ENCODE measurements at places on chromosomes 1 and 21.

DNA sequence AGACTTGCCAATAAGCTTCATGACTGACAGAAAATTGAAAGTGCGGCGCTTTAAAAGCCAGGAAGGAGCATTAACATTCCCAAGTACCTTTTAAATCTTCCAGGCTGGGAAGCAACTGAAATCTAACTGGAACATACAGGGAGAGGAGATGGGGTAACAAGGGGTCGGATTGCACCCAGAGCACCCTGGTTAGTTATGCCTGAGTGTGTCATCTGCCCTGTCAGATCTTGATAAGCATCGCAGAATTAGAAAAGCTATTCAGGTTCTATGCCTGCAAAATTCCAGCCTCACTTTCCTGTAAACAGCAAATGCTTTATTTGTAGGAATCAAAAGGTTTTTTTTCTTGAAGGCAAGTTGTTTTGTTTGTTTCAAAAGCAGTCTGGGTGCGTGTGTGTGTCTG is 58.5 kb downstream of the SERBP1 start:
- no peak for DNase-seq

- DNase-seq = no peak
Observed at GRCh38 chr1:84988588-84988987, 8.3 kb downstream of the MCOLN2 start.

GRCh38 chr1:222653178-222653827 is 35.4 kb downstream of the MIA3 start:
- DNase-seq = no peak

- no peak for DNase-seq
Observed at GRCh38 chr1:66367369-66367768, 166.6 kb upstream of the SGIP1 start.

DNA sequence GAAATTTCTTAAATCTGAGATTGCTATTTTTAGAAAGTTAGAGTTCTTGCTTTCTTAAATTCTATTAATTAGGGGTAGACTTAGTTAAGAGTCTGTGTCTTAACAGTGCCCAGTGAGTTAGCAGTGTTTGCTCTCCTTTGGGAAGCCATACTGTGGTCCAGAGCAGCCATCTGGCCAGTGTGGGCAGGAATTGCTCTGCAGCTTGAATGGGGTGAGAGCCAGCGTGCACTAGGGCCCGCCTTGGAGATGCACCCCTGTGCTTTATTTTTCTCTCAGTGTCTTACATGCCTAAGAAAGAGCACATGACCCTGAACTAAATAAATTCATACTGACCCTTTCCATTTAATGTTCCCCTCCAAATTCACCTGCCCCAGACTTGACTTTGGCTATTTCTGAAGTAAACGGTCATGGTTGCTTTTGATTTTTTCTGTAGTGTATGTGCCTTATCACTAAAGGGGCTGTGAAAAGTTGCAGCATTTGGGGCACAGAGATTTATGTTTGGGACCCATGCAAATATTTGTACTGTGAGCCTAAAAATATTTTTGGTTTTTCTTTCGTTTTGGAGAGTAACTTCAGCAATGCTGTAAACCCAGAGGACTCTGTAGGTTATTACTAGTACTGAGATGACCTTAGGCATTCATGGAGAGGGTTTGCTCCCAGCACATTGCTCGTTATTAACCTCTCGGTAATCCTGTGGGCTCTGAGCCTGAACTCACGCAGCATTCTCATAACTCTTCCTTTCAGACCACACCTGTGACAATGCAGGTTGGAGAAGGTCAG is 21.3 kb upstream of the KCNQ4 start:
- DNase-seq = no peak

- DNase-seq = no peak
Observed at GRCh38 chr21:28444111-28444510, 548.6 kb downstream of the LTN1 start.

GRCh38 chr1:238409932-238410331 is 519.2 kb upstream of the ZP4 start:
- no peak for DNase-seq

- DNase-seq = peak; percentile 59
Observed at GRCh38 chr1:91944087-91944486, 5.1 kb upstream of the BRDT start.

DNA sequence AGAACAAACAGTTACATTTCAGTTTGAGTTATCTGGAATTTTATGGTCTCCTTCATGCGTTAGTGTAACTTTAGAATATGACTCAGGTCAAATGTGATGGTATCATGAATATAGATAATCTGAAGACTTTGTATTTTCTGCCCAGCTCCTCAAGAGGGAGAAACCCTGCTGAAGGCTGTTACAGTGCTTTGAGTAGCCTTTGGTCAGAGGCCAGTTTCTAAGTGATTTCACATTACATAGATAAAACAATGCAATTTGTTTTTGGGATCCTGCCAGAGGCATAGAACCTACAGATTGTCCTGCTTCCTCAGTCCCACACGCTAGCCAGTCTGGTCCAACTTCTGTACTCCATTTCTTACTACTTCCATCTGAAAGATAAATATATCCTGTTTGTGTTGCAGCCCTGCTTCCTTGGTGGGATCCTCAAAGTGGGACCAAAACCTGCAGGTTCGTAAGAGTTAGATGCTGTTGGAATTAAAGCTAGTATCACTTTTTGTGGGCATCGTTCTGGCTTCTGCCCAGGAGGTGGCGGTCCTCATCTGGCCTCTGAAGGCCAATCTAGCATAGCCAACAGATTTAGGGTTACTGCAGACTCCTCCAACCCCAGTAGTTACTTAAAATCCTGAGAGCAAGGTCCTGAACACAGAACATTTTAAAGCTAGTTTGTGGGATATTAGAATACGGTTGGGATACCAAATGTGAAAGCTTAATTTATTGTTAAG is 645.8 kb upstream of the USP24 start:
- peak; percentile 11 for DNase-seq

- no peak for DNase-seq
Observed at GRCh38 chr1:59657873-59658465, 156.8 kb upstream of the HOOK1 start.

- DNase-seq = no peak
Observed at GRCh38 chr1:185813401-185813979, 79.3 kb downstream of the HMCN1 start.

DNA sequence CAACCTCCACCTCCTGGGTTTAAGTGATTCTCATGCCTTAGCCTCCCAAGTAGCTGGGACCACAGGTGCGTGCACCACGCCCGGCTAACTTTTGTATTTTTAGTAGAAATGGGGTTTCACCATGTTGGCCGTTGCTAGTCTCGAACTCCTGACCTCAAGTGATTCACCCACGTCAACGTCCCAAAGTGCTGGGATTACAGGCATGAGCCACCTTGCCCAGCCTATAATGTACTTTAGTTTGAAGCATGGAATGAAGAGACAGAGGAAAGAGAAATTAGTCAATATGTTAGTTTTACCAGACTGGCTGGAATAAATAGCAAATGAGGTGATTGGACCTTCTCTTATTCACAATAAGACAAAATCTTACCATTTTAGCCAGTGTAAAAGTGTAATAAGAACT is 89.0 kb downstream of the GTF2B start:
- DNase-seq = no peak

DNA sequence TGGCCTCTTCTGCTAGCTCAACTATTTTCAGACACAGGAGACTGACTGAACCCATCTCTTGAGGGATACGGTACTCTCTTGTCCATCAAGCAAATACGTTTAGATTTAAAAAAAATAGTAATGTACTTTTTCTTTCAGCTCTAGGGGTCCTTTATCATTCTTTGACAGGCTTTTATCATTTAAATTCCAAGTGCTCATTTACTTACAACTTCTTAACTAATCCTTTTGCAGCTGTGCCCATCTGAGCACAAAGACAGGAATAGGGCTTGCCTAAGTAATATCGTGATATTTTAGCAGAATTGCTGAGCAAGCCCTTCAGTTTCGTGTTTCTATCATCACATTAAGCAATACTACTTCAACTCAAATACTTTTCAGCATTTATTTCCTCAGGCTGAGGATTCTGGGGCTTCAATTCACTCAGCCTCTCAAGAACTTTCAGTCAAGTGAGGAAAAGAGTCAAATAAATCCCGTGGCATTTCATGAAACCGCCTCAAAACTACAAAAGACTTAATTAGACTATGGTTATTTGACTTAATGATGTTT is 317.6 kb downstream of the BACH1 start:
- DNase-seq = no peak

- DNase-seq = no peak
Observed at GRCh38 chr1:64845831-64846425, 101.1 kb downstream of the RAVER2 start.

DNA sequence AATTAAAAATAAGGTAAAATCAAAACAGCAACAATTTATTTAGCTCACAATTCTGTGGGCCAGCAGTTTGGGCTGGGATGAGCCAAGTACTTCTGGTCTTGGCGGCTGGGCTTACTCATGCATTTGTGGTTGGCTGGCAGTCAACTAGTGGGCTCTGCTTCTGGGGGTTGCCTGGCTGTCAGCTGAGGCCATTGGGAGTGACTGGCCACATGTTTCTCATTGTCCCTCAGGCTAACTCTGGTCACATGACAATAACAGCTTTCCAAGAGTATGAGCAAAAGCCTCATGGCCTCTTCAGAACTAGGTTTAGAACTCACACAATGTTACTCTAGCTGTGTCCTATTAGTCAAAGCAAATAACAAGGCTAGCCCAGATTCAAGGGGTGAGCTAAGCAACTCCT is 15.6 kb upstream of the CHIA start:
- DNase-seq = peak; percentile 14

GRCh38 chr1:147804942-147805723 is 44.7 kb upstream of the GJA5 start:
- no peak for DNase-seq

- no peak for DNase-seq
Observed at GRCh38 chr1:93783876-93784275, 95.1 kb downstream of the DNTTIP2 start.

DNA sequence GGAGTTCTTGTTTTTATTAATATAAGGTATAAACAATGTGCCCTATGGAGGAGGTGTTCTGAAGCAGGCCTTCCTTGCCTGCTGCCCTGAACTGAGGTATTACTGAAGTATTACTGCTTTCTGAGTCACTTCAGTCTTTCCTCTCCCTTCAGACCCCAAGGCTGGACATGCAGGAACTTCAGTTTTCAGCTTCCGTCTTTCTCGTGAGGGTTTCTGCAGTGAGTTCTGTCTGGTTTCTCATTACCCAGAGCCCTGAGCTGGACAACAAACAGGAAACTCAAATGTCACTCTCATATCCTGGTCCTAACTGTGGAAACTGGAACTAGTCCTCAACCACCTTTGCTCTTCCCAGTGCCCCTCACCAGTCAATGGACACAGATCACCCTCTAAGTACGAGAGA is 46.8 kb downstream of the ELAVL4 start:
- no peak for DNase-seq

DNA sequence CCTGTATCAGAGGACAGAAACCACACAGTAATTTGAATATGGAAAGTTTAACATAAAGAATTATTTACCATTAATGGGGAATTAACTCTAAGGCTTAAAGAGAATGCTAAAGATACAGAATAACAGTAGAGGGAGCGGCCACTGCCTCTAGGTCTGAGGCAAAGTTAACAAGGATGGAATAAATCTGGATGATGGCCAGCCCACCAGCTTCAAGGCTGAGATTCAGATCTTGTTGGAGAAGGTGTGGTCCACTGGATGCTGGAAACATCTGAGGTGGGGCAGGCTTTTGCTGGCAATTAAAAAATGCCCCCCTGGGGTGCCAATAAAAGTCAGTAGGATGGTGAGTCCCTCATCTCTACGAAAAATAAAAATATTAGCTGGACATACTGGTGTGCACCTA is 29.4 kb downstream of the ZMYM4 start:
- no peak for DNase-seq

- DNase-seq = no peak
Observed at GRCh38 chr1:182617014-182617429, 12.8 kb upstream of the RGS16 start.

DNA sequence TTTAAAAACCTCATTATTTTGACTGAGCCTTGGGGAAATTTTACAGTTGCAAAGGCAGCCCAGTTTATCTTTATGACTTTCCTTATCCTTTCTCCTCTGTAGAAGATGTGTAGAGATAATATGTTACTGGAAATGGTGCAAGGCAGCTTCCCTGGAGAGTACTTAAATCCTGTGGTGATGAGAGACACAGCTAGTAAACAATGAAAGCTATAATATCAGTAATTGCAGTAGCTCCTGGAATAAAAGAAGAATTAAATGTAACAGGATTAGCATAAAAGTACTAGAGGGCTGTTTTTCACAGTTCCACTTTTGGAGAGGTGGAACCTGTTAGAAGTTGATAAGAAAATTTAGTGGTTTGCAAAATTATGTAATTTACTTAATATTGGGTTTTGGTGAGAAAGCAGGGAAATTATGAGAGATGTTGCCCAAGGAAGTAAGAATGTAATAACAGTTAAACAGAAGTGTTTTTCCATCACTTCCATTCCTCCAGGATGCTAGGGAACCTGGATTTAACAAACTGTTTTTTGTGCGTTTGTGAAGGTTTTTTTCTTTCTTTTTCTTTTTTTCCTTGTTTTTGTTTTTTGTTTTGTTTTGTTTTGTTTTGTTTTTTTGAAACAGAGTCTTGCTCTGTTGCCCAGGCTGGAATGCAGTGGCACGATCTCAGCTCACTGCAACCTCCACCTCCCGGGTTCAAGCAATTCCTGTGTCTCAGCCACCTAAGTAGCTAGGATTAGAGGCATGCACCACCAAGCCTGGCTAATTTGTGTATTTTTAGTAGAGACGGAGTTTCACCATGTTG is 15.7 kb upstream of the EDEM3 start:
- no peak for DNase-seq

GRCh38 chr1:169108223-169108622 is 1.7 kb downstream of the ATP1B1 start:
- DNase-seq = no peak

- no peak for DNase-seq
Observed at GRCh38 chr1:212226467-212226866, 58.7 kb upstream of the PPP2R5A start.

GRCh38 chr1:27325286-27325685 is 3.3 kb downstream of the TMEM222 start:
- no peak for DNase-seq

- no peak for DNase-seq
Observed at GRCh38 chr1:154666051-154666790, 58.2 kb upstream of the ADAR start.

DNA sequence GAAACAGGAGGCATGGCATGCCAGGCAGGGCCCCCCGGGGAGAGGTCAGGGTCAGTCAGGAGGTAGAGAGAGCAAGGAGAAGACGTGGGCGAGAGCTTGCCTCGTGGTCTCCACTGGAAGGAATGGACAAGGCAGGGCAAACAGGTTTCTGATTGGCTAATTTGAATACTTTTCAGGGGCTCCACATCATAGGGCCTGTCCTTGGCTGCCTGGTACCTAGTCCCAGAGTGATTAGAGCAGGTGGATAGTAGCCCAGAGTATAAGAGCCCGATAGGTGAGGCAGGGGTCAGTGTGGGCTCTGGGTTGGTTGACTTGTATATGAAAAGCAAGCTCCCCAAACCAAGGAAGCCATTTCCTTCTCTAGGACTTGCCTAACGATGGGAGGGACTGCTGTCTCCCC is 178.6 kb downstream of the ZP4 start:
- no peak for DNase-seq

GRCh38 chr1:44842486-44842861 is 579 bp downstream of the PTCH2 start:
- no peak for DNase-seq

GRCh38 chr1:169108863-169109560 is 2.5 kb downstream of the ATP1B1 start:
- no peak for DNase-seq

Measured in ELF-1 (cell line).